CD4-positive, alpha-beta T cell treated with Interleukin-6 at 100 ng/mL for 8 hours (primary cell): ENCODE measurements at places on chromosomes 4 and X.
A peak's percentile ranks its signal among the peaks of the same experiment; 100 is the strongest.

DNA sequence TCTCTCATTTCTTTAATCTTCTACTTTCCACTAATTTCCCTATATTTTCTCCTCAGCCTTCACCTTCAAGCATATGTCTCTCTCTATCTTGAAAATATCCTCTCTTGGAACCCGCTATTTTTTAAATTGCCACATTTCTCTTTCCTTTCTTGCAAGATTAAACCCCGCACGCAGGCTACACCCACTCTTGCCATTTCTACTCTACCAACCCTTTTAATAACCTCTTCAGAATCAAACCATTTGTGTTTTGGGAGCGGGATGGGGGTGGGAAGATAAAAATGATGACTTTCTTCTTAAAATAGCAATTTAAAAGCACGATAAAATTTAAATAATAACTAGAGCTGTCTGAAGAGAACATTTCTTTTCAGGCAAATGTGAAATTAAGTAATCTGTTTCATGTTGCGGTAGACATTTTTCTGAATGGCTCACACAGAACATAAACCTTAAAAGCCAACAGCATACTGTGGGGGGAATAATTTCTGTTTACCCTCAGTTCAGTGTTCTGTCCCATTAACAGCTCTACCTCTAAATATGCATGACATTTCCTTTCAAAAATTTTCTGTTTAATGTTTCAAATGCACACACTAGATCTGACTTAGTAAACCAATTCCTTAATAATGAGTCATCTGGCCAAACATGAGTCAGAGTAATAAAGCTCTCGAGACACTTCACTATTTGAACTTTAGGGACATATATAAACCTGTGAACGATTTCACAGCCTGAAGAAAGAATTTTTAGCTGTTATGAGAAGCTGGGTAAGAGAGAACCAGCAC, 20.5 kb downstream of the ARSJ start:
- DNase-seq, result no peak

DNA sequence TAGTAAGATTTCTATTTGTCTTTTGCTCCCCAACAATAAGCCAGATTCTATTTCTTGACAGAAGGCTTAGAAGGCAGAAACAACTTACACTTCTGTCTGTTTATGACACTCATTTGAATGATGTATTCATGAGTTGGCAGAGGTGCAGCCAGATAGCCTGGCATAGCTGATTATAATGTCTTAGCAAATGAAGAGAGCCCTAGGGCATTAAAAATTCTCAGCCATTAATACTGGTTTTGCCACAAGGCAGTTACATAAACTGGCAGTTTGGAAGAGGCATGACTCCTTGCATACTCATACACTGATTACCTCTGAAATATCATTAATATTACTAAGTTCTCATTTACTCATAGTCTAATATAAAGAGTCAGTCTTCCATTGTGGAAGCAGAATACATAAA, 728.5 kb upstream of the NDST4 start:
- no peak for DNase-seq

DNA sequence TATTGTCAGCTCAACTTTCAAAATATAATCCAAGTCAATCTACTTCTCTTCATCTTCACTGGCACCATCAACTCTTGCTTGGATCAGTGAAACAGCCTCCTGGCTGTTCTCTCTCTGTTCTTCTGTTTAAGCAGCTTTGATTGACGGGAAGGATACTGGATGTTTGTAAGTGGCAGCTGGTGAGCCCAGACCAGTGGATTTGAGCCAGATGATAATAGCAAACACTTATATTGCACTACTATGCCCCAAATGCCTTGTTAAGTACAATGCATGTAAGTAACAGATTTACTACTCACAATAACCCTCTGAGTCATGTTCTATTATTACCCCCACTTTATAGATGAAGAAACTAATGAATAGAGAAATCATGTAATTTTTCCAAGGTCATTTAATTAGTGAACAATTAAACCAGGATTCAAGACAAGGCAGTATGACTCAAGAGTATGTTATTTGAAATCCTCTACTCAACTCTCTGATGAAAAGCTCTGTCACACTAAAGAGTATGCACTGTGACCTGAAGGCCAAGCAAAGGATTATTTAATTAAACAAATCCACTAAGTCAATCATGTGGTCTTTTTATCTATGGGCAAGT, 44.8 kb downstream of the SPANXN3 start:
- no peak for DNase-seq

GRCh38 chrX:80879916-80880315, 70.2 kb upstream of the BRWD3 start:
- DNase-seq, result no peak

DNA sequence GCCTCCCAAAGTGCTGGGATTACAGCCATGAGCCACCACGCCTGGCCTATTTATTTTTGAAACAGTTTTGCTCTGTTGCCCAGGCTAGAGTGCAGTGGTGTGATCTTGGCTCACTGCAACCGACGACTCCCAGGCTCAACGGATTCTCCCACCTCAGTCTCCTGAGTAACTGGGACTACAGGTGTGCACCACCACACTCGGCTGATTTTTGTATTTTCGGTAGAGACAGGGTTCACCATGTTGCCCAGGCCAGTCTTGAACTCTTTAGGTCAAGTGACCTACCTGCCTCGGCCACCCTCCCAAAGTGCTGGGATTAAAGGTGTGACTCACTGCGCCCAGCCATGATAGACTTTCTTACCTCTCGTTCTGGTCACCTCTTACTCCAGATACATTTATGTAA, 124.0 kb downstream of the UBE2K start:
- DNase-seq, result no peak

GRCh38 chr4:123849495-123849894, 452.9 kb downstream of the SPRY1 start:
- no peak for DNase-seq

- DNase-seq, result no peak
These were observed 235.8 kb upstream of the AADAT start for GRCh38 chr4:170325599-170325998.

DNA sequence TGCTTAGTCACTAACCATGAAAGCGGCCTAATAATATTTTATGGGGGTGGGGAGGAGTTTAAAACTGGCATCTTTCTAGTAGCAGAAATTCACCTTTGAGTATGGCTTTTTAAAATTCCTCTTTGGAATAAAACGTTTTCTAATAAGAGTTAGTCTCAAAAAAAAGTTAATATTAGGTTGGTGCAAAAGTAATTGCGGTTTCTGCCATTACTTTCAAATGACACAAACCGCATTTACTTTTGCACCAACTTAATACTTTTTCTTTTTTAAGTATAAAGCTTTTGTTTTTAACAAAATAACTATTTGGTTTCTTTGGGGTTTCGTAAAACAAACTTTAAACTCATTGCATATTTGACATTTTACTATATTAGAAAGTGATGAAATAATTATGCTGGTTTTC, 68.4 kb downstream of the FBXO8 start:
- DNase-seq, result no peak

DNA sequence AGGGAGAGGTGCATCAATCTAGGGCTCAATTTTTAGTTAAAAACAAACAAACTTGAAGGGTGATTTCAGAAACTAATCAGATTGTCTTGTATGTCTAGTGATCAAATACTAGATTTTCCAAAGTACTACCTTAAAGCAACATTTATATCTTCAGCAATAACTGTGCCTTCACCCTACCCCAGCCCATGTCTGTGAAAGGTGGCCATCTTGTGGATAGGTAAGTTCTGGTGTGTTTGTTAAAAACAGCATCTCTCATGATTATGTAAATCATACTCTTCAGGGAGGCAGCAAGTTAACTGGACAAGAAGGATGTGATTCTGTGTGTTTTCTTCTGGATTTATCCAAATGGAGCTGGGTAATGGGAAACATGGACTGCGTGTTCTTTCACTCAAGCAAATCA, 81.4 kb upstream of the ACSL1 start:
- no peak for DNase-seq

DNA sequence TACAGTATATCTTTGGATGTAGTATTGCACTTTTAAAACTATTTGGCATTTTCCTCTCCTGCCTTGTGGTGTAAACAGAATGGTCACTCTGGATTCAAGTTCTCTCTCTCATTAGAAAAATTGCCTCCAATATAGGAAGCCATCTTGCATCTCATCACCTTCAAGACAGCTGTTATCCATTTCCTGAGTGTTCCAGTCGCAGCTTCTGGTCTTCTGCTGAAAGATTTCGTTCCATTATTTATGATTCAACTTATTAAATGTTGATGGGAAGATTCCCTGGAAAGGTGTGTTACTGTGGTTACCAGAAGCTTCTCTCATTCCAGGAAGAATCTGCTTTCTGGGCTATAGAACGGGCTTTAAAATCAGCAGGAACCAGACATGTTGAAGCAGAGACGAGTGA, 568.3 kb upstream of the SLIT2 start:
- no peak for DNase-seq

- no peak for DNase-seq
These were observed 104.1 kb upstream of the DHX15 start for GRCh38 chr4:24688453-24688852.

DNA sequence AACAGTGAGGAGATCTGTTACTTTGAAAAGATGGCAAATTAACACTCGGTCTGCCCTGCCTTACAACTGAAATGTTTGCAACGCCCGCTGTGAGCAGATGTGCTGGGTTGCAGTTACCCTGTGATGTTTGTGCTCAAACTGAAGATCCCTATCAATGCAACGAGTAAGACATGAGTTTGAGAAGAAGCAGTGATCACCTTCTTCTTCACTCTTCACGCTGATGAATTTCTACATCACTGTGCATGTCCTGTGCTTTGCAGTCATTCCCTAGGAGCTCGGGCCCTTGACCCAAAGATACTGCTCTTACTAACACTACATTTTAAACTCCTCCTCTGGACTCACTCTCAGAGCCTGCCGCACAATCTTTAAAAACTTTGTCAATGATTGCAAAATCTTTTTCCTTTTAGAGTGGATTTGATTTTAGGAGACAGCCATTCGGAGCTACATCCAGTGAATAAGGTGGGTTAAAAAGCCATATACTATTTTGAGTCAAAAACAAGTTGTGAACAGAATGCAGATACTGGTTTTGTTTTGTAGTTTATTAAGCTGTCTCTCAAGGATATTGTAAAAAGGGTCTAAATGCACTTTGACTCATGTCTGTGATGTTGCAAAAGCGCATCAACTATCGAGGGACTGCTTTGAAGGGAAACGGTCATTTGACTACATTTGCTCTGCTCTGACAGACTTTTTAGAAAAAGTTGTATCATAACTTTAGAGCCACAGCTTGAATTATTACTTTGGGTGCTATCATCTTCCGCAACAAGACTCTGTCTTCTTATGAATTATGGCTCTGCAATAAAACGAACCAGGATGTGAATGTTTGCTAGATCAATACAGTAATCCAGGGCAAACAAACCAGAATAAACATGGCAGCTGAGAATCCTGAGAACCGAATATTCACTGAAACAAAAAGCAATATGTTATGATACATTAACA, 5.7 kb upstream of the RHOH start:
- peak; percentile 50 for DNase-seq

DNA sequence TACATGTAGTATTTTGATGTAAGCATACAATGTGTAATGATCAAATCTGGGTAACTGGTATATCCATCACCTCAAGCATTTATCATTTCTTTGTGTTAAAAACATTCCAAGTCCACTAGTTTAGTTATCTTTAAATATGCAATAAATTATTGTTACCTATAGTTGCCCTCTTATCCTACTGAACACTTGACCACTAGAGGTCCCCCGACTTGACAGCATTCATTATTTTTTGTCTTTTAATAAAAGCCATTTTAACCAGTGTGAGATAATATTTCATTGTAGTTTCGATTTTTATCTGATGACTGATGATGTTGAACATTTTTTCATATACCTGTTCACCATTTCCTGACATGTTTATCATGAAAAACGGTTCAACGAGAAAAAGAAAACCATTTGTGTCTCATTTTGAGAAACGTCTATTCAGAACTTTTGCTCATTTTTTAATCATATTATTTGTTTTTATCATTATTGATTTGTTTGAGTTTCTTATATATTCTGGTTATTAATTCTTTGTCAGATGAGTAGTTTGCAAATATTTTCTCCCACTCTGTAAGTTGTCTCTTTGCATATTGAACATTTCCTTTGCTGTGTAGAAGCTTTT, 199.0 kb upstream of the CXXC4 start:
- no peak for DNase-seq

DNA sequence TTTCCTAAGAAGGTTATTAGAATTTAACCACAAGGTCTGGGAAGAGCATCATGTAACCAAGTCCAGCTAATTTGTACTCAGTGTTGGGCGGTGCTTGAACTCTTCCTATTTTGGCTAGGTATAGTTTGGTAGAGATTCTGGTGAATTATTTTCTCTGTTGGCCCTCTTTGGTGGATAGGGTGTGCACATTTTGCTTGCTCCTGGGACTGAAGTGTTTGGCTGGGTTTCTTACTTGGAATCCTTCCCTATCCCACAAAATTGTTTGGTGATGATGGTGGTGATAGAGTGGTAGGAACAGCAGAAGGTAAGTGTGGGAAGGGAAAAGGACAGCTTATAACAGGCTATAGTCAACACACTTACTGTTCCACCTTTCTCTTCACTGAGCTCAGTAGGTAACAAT, 194.8 kb upstream of the GPC4 start:
- DNase-seq, result no peak

- peak; percentile 53 for DNase-seq
These were observed 511 bp downstream of the PPM1K start for GRCh38 chr4:88283661-88284438.

DNA sequence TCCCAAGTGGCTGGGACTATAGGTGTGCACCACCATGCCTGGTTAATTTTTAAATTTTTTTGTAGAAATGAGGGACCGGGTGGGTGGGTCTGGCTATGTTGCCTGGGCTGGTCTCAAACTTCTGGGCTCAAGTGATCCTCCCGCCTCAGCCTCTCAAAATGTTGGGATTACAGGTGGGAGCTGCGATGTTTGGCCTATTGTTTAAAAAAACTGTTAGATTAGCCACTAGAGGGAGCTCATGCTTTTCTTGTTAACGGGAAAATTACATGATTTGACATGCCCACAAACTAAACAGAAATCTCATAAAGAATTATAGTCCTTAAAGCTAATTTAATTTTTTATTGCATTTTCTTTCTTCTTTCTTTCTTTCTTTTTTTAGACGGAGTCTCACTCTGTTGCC, 5.0 kb upstream of the SDAD1 start:
- peak; percentile 49 for DNase-seq

GRCh38 chr4:2746891-2747695, 9.0 kb downstream of the TNIP2 start:
- DNase-seq, result no peak

- no peak for DNase-seq
These were observed 20.9 kb upstream of the MTM1 start for GRCh38 chrX:150547375-150548115.

DNA sequence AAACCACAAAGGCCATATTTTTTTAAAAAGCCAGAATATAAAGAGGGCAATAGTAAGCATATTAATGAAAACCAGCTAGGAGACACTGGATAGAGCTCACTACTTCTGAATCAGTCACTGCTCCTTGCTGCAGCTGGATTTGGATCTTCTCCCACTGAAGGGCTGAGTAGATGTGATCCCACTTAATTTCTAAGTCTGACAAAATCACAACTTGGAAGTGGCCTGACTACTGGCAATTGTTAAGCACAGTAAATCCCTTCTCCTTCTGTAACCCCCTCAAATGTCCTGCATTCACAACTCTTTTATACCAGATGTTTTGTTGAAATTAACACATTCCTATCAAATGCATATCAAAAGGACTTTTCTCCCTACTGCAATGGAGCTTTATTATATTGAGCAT, 72.9 kb downstream of the AMMECR1 start:
- DNase-seq, result no peak

- no peak for DNase-seq
These were observed 30.1 kb downstream of the SUV39H1 start for GRCh38 chrX:48726596-48726995.

GRCh38 chr4:109764376-109764775, 34.5 kb upstream of the PLA2G12A start:
- no peak for DNase-seq
